ENCODE measurements at places on chromosomes 13 and 19.
A peak's percentile ranks its signal among the peaks of the same experiment; 100 is the strongest.

GRCh38 chr19:16076958-16077611, 790 bp downstream of the TPM4 start:
- no peak for DNase-seq

- DNase-seq = no peak
Measured at GRCh38 chr13:99980824-99981734, 505 bp upstream of the ZIC2 start.

- no peak for DNase-seq
Measured at GRCh38 chr19:13060233-13060963, 42.3 kb downstream of the LYL1 start.

- no peak for DNase-seq
Measured at GRCh38 chr19:35727053-35727955, 9.5 kb downstream of the KMT2B start.

- DNase-seq = no peak
Measured at GRCh38 chr13:49367640-49368422, 76.0 kb downstream of the CAB39L start.

DNA sequence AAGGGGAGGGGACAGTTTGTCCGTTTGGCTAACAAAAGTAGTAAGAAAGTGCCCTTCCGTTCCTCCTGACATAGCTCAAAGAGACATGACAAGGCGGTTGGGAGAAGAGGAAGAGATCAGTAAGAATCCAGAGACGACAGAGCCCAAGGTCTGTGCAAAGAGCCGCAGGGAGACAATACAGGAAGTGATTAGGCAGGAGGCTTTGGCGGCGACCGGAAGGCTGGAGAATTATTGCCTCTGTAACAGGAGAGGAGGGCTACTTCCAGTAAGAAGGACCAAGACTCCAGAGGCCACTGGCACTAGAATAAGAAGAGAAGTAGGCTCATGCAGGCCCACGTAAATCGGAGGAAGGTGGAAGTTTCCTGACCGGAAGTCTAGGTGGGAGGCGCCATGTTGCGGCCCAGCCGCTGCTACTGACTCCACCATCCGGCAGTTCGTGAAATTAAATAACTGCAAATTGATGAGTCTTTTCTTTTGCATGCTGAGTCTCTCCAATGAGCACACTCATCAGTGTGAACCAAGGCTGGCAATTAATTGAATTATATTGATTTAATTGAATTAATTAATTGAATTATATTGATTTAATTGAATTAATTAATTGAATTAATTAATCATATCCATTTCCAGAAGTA, 9.9 kb downstream of the RFX2 start:
- no peak for DNase-seq

- DNase-seq = no peak
Measured at GRCh38 chr19:30449673-30450072, 77.5 kb downstream of the ZNF536 start.

DNA sequence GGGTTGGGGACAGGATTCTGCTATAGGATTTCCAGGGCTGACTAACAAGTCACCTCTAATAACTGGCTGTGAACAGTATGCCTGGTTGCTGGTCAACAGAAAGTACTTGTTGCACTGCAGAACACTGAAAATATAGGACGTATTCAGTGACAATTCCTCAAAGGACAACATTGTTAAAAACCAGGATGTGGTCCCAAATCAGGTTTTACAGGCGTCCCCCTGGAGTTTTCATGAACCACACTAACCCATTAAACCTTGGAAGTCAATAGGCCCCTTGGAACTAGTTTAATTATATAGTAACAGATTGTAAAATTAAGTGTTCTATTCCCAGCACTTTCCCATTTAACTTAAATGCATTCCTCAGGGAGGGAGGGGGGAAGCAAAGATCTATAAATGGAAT, 495.4 kb downstream of the TBC1D4 start:
- DNase-seq = no peak

- DNase-seq = no peak
Measured at GRCh38 chr13:112859128-112859816, 109.7 kb upstream of the MCF2L start.

GRCh38 chr13:25739376-25739775, 312.4 kb downstream of the SHISA2 start:
- no peak for DNase-seq

GRCh38 chr13:46051968-46052318, 603 bp downstream of the ZC3H13 start:
- DNase-seq = no peak

GRCh38 chr13:113860051-113860664, 3.7 kb downstream of the GAS6 start:
- DNase-seq = no peak

- no peak for DNase-seq
Measured at GRCh38 chr13:94113245-94113644, 366.2 kb downstream of the DCT start.

- no peak for DNase-seq
Measured at GRCh38 chr13:20953245-20953931, 50.8 kb upstream of the XPO4 start.

GRCh38 chr19:39328046-39328705, 7.5 kb upstream of the LRFN1 start:
- peak; percentile 78 for DNase-seq

DNA sequence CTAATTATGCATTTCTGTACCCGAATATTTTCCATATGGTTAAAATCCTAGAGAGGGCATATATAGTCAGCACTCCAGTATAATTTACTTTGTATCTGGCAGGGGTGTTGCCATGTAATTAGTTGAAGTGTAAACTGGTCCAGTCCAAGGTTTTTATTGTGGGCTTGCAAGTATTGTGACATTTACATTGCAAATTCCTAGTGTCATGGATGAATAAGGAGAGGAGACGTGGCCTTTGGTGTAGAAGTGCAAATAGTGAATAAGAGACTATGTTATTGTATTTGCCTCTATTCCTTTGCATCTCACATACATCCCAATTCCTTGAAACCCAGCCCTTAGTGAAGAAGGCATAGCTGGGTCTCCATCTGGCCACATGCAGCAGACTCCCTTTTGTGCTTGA, 330.6 kb downstream of the ATP8A2 start:
- DNase-seq = no peak

- DNase-seq = no peak
Measured at GRCh38 chr13:30022796-30023195, 172.4 kb upstream of the UBL3 start.

DNA sequence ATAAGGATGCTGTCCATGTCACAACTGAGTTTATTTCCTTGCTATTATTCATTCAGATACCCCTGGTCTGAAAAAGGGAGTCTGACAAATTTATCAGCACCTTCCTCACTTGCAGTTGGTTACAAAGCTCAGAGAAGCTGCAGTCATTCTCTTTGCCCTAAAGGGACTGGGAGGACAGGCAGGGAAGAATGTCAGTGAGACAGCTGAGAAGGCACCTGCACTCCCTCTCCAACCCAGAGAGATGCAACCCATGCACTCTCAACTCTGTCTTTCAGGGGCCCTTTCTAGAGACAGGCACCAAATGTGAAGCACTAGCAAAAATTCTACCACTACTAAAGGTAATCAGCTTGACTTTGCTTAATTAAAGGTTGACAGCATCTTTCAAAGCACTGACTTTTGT, 83.3 kb downstream of the CRYL1 start:
- no peak for DNase-seq

DNA sequence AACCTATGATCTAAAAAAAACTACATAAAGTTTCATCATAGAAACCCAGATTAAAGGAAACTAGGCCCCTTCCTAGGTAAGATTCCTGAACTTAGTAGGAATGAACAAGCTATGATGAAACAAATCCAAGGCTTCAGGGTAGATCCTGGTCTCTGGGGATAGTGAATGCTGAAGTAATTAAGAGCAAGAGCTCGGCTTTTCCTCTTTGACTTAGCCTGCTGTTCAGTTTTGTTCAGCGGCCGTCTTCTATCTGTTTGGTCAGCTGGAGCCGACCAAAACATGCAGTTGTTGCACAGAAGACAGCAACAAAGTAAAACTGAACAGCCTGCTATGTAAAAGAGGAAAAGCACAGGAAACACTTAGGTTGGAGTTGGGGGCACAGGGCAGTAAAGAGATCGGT, 44.1 kb upstream of the RFXAP start:
- DNase-seq = no peak

DNA sequence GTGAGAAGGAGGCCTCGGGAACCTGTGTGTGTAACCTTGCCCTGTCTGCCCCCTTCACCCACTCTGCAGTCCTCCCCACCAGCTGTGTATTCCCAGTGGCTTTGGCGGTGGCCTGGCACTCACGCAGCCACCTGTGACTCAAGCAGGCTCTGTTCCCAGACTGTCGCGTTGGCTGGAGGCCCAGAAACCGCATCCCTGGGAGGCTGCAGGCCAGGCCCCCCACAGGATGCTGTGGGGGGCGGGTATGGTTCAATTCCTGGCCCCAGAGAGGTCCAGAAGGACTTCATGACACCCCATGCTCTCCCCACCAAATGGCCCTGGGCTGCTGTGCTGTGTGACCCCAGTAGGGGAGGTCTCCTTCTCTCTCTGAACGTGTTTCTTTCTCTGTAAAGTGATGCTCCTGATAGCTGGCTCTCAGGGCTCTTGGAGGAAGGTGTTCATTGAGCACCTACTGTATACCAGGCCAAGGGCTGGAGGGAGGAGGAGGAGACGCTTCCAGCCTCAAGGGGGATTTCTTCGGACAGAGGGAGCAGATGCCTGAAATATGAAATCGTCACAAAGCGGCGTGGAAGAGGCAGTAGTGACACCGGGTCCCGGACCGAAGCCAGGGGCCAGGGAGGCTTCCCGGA, 1.9 kb upstream of the LINGO3 start:
- DNase-seq = no peak

GRCh38 chr13:114225610-114226009, 9.1 kb upstream of the CDC16 start:
- no peak for DNase-seq

GRCh38 chr13:60267498-60268202, 103.9 kb upstream of the DIAPH3 start:
- peak; percentile 1 for DNase-seq

DNA sequence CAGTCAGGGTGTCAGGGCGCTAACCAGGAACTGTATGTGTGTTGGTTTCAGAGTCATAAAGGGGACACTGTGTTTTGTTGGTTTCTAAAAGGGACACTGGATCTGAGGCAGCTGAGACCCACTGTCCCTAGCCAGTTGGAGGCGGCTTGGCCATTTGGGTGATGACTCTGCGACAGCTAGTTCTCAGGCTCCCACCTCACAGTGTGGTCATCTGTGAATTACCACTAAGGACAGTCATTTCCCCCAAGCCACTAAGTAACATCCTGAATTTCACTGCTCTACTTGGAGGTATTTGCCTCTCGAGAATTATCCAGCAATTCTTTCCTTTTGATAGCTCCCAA, 51.5 kb downstream of the EPS15L1 start:
- no peak for DNase-seq

DNA sequence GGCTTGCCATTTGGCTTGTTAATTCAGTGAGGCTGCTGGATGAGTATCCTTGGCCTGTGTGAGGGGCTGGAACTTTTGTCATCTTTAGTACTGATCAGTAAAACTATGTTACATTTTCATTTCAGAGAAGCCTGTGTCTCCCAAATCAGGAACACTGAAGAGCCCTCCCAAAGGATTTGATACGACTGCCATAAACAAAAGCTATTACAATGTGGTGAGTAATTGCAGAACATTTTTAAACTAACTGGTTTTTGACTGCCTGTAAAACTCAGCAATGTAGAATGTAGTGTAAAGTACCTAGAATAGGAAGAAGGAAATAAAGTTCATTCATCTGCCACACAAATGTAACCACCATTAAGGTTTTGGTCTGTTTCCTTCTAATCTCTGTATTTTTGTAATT, 87.4 kb upstream of the TEX29 start:
- DNase-seq = no peak

DNA sequence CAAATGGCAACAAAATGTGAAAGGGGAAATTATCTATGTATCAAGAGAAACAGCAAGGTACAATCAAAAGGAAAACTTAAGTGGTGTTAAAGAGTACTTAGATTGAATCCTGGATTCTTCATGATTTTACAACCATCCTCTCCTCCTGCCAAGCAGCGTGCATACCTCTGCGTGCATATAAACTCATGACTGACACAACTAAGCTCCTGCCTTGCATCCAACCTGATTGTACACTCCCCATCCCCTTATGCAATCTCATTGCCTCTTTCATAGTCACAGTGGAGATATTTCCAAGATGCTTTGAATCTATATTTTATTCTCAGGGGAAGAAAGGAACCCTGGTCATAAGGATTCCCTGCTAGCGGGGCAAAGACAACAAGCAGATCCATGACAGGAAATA, 499.9 kb downstream of the KCTD12 start:
- no peak for DNase-seq

GRCh38 chr19:1671716-1672037, 19.3 kb upstream of the TCF3 start:
- DNase-seq = no peak

GRCh38 chr13:43786766-43787517, at the start of gene ENOX1:
TSS of gene ENOX1 (minus strand) at chr13:43786972.
- no peak for DNase-seq

DNA sequence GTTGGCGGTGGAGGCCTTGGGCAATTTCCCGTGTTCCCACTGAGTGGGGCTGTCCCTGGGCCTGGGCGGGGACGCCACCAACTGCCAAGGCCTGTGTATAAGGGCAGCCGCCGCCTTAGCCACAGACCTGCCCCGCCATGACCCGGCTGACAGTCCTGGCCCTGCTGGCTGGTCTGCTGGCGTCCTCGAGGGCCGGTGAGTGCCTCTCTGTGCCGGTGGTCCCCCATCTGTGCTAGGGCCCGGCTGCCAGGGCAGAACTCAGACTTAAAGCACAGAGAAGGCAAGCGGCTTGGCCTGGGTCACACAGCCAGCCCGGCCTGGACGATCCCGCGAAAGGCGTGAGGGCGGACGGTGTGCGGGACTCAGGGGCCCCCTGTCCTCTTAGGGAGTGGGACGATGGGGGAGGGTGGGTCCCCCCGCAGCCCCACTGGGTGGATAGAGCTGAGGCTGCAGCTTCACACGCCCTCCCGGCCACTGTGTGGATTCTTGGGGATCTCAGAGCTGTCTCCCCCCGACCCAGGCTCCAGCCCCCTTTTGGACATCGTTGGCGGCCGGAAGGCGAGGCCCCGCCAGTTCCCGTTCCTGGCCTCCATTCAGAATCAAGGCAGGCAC, at the start of gene AZU1:
Gene AZU1 (plus strand): TSS at position 128 of the 612 bp plus-strand sequence. CDS start 10 bp downstream, at position 138.
- no peak for DNase-seq

- DNase-seq = no peak
Measured at GRCh38 chr19:51793994-51794393, 963 bp upstream of the FPR3 start.

- no peak for DNase-seq
Measured at GRCh38 chr19:42285988-42286348, 16.0 kb upstream of the PRR19 start.

Measured in stimulated activated CD4-positive, alpha-beta T cell treated with anti-CD3 and anti-CD28 coated beads, Interleukin-4, amount 100 ng/mL, for 48 hours (primary cell).